ENCODE measurements at places on chromosomes 11 and 22.

- no peak for DNase-seq
Measured at GRCh38 chr11:69923641-69924307, 104.6 kb upstream of the FGF3 start.

GRCh38 chr22:27518531-27519340 lies 282.8 kb downstream of the MN1 start:
- DNase-seq: no peak

- no peak for DNase-seq
Measured at GRCh38 chr22:20965888-20966855, 883 bp upstream of the AIFM3 start.

- no peak for DNase-seq
Measured at GRCh38 chr22:24355574-24355973, 71.8 kb upstream of the ADORA2A start.

- DNase-seq: no peak
Measured at GRCh38 chr11:111494040-111494439, 18.1 kb downstream of the BTG4 start.

- no peak for DNase-seq
Measured at GRCh38 chr11:77267962-77268361, 33.5 kb downstream of the GDPD4 start.

DNA sequence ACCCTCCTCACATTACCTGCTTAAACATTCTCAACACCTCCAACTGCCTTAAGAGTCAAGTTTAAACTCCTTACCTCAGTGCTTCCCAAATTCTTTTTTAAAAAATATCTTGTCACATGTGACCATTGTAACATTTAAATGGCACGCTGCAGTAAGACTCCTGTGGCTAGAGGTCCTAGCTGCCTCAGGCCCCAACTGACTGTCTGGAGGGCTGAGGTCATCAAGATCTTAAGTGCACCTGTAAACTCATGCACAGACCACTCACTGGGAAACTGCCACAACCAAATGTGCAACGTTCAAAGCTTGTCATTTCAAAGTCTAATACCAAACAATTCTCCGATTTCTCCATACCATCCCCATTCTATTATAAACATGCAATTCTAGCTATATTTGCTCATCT lies 16.4 kb upstream of the CCDC34 start:
- DNase-seq: no peak
